Immature natural killer cell (primary cell): ENCODE measurements at places on chromosomes 7 and 10. TPM values are rescaled to one million over a fixed set of nuclear protein-coding genes. Genes with fewer than 3 reads are reported as not detected.

The FAM20C gene
- polyA plus RNA-seq = not detected

The TMEM139 gene
- polyA plus RNA-seq = not detected

The NEURL1 gene
- polyA plus RNA-seq = 0.07 TPM

The TSPAN12 gene
- polyA plus RNA-seq = not detected

The RPEL1 gene
- not detected for polyA plus RNA-seq

DNA sequence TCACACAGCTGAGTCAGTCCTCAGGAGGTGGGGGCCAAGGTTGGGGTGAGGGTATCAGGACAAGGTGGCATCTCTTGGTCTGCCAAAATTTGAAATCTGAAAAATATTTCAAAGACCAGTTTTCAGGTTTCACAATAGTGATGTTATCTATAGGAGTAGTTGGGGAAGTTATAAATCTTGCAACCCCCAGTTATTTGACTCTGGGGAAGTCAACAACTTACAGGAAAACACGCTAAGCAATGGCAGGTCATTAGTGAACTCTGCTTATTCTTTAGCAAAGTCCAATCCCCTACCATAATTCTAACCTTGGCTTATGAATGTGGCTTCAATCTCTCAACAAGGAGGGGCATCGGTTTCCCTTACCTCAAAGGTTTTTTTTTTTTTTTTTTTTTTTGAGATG is 94.9 kb downstream of the MARCHF5 start:
- DNase-seq = no peak
- no peaks in the 10 kb centered on the region for H3K36me3 ChIP-seq
- no peak overlapping the region for H3K27ac ChIP-seq

DNA sequence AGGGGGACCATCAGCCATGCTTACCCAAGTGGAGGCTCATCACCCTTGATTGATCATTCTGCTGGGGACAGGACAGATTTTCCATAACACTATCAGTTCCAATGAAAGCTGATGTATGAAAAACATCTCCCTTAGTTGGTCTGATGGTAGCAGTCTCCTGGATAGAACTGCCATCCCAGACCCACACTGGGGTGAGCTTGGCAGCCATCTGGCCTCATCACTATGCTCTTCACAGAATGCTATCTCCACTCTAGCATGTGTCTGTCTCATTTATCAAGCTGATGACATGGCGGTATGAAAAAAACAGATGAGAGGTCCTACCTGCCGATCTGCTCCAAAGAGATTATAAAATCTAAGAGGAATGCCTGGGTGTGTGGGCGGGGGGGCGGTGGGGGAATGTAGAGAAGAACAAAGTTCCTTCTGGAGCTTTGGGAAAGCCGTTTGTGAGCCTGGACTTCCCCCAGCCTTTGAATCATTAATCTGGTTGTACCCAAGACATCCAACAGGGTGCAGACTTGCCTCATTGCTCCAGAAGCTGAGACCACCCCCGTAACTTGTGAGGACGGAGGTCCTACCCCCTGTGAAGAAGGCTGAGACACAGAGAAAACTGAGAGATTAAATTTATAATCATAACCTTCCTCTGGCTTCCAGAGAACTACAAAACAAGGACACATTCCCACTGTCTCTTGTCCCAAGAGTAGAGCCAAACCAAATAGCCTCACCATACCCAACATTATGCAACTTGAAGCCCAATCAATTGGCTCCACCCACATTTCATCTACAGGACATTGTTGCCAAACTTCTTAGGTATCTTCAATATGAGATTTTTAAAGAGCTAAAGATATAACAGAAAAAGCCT is 340.8 kb downstream of the KCNMA1 start:
- H3K27ac ChIP-seq = no peak overlapping the region
- H3K4me3 ChIP-seq = no peak overlapping the region
- DNase-seq = no peak
- no peaks in the 10 kb centered on the region for H3K36me3 ChIP-seq

- peaks cover 16% of the 10 kb centered on the region for H3K36me3 ChIP-seq
- H3K4me3 ChIP-seq = no peak overlapping the region
- no peak for DNase-seq
- H3K27me3 ChIP-seq = peaks cover 4% of the 10 kb centered on the region
- H3K4me1 ChIP-seq = peaks cover 57% of the 10 kb centered on the region
- H3K27ac ChIP-seq = peak overlapping the region; percentile 15
Measured at GRCh38 chr7:139844779-139845442, 15.8 kb downstream of the TBXAS1 start.

GRCh38 chr10:29324220-29324841 is 35.5 kb downstream of the LYZL1 start:
- DNase-seq = no peak
- no peak overlapping the region for H3K27ac ChIP-seq
- H3K27me3 ChIP-seq = no peaks in the 10 kb centered on the region
- H3K4me1 ChIP-seq = no peaks in the 10 kb centered on the region
- H3K4me3 ChIP-seq = no peak overlapping the region
- H3K36me3 ChIP-seq = no peaks in the 10 kb centered on the region

GRCh38 chr10:88608780-88609179 is 22.2 kb downstream of the LIPJ start:
- no peak overlapping the region for H3K4me3 ChIP-seq
- H3K27me3 ChIP-seq = no peaks in the 10 kb centered on the region
- no peaks in the 10 kb centered on the region for H3K36me3 ChIP-seq
- DNase-seq = no peak

- H3K36me3 ChIP-seq = no peaks in the 10 kb centered on the region
- no peak overlapping the region for H3K4me3 ChIP-seq
- no peak overlapping the region for H3K27ac ChIP-seq
- no peaks in the 10 kb centered on the region for H3K4me1 ChIP-seq
- peaks cover 11% of the 10 kb centered on the region for H3K27me3 ChIP-seq
Measured at GRCh38 chr7:107652642-107653041, 8.0 kb upstream of the SLC26A4 start.
